Osteoblast (primary cell): ENCODE measurements at places on chromosomes 4 and X. TPM values are rescaled to one million over a fixed set of nuclear protein-coding genes. Genes with fewer than 3 reads are reported as not detected.

DNA sequence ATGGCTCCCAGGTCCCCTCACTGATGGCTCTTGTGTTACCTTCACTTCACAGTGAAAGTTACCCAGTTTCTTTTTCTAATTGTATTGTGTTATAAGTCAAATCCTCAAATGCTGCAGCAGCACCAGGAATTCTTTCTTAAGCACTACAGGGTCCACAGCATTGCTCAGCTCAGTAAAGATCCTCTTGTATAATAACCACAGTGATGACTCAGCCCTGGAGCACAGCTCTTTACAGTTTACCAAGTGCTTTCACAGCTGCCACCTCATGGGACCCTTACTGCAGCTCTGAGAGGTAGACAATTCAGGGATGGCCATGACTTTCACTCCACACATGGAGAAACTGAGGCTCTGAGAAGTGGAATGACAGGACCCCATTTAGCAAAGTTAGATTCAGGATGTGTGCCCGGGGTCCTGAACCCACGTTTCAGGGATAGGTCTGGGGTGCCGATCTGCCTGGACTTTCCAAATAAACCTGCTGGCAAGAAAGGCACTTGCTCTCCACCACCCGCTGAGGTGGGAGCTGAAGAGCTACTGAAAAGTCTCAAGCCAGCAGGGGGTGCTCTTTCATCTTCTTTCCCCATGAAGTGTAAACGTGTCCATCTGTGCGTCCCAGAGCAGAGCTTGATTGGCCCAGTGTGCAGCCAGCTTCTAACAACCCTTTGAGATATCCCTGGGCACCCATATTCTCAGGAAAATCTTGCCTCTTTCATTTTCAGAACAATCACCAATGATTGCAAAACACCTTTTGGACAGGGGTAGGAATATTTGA, 35.7 kb upstream of the GABRQ start:
- H3K4me1 ChIP-seq, result no peaks in the 10 kb centered on the region
- DNase-seq, result no peak
- H3K27me3 ChIP-seq, result no peaks in the 10 kb centered on the region
- no peak overlapping the region for H3K27ac ChIP-seq
- H3K4me3 ChIP-seq, result no peak overlapping the region

GRCh38 chr4:13527981-13528820, 16.1 kb downstream of the NKX3-2 start:
- peak; percentile 80 for DNase-seq
- H3K4me1 ChIP-seq, result no peaks in the 10 kb centered on the region
- peaks cover 55% of the 10 kb centered on the region for H3K27me3 ChIP-seq
- no peak overlapping the region for H3K27ac ChIP-seq

- H3K27me3 ChIP-seq, result no peaks in the 10 kb centered on the region
- peak; percentile 53 for DNase-seq
- no peak overlapping the region for H3K4me3 ChIP-seq
- H3K27ac ChIP-seq, result no peak overlapping the region
- peaks cover 16% of the 10 kb centered on the region for H3K4me1 ChIP-seq
- H3K36me3 ChIP-seq, result no peaks in the 10 kb centered on the region
Measured at GRCh38 chrX:154712781-154713740, 37.8 kb downstream of the GAB3 start.

DNA sequence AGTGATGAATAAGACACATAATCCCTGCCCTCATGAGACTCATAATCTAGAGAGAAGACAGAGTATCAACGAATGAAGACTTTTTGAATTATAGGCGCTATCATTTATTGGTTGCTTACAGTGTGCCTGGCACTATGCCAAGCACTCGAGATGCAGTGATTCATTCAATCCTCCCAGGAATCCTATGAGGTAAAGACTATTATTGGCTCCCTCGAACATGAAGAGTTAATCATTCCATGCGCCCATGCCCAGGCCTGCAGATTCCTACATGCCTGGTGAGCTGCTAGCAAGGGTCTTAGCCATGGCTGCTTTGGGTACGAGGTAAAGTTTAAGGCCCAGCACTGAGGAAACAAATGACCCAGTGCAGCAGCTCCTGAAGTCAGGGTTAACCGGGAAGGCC, 47.0 kb downstream of the TEX13B start:
- DNase-seq, result peak; percentile 76
- no peak overlapping the region for H3K4me3 ChIP-seq
- H3K4me1 ChIP-seq, result no peaks in the 10 kb centered on the region
- H3K27me3 ChIP-seq, result peaks cover 4% of the 10 kb centered on the region
- H3K27ac ChIP-seq, result no peak overlapping the region
- no peaks in the 10 kb centered on the region for H3K36me3 ChIP-seq

- H3K4me1 ChIP-seq, result peaks cover 2% of the 10 kb centered on the region
- DNase-seq, result no peak
- H3K27ac ChIP-seq, result no peak overlapping the region
- H3K27me3 ChIP-seq, result no peaks in the 10 kb centered on the region
Measured at GRCh38 chrX:21952624-21953023, 12.1 kb downstream of the SMS start.

GRCh38 chr4:48766131-48766792, 13.8 kb downstream of the FRYL start:
- H3K4me3 ChIP-seq, result no peak overlapping the region
- DNase-seq, result peak; percentile 53
- no peaks in the 10 kb centered on the region for H3K4me1 ChIP-seq
- no peaks in the 10 kb centered on the region for H3K27me3 ChIP-seq
- no peaks in the 10 kb centered on the region for H3K36me3 ChIP-seq

GRCh38 chr4:93501946-93502345, 326.6 kb upstream of the ATOH1 start:
- no peak overlapping the region for H3K27ac ChIP-seq
- DNase-seq, result no peak
- no peak overlapping the region for H3K4me3 ChIP-seq
- H3K36me3 ChIP-seq, result no peaks in the 10 kb centered on the region
- no peaks in the 10 kb centered on the region for H3K4me1 ChIP-seq

DNA sequence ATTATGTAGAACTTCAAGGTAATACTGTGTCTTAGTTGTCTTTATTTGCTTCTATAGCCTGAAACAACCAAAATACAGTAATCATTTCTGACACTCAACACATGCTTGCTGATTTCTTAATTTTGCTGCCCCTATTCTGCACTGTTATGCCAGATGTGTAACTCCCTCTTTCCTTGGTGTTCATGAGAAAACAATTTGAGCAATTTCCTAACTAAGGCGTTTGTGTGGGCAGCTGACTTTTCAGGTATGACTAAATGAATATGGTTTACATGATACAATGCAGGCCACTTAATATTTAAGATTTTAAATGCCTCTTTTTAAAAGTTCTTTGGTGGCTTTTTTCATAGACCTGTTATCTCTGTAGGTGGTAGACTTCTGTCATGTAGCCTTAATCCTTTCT, 46.1 kb upstream of the CENPE start:
- no peaks in the 10 kb centered on the region for H3K27me3 ChIP-seq
- no peaks in the 10 kb centered on the region for H3K4me1 ChIP-seq
- no peak for DNase-seq
- H3K36me3 ChIP-seq, result no peaks in the 10 kb centered on the region

Gene BEND2
- not detected in 2 replicates for total RNA-seq

GRCh38 chrX:10146346-10146745, 10.4 kb upstream of the CLCN4 start:
- no peak overlapping the region for H3K4me3 ChIP-seq
- H3K36me3 ChIP-seq, result peaks cover 4% of the 10 kb centered on the region
- no peaks in the 10 kb centered on the region for H3K4me1 ChIP-seq
- H3K27me3 ChIP-seq, result no peaks in the 10 kb centered on the region
- no peak overlapping the region for H3K27ac ChIP-seq

Gene BEX5
- total RNA-seq, result not detected in 2 replicates

Gene CCNA2
- total RNA-seq, result 8.0 and 8.7 TPM in 2 replicates

Gene AWAT2
- total RNA-seq, result not detected in 2 replicates

Gene FREM3
- not detected in 2 replicates for total RNA-seq

DNA sequence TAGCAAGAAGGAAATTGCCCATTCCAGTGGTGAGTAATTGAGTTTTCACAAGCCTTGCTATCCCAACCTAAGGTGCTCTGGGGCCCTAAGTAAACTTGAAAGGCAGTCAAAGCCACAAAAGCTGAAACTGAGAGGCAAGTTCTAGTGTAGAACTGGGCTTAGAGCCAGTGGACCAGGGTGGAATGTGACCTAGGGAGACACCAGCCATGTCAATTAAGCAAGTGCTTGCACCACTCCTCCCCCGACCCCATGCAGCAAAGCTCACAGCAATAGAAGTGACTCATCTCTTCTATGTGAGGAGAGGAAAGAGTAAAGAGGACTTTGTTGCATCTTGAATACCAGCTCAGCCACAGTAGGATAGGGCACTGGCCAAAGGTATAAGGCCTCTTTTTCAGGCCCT, 486.1 kb upstream of the POU3F4 start:
- H3K4me1 ChIP-seq, result no peaks in the 10 kb centered on the region
- DNase-seq, result no peak
- H3K4me3 ChIP-seq, result no peak overlapping the region

Gene STBD1
- total RNA-seq, result 3.6 and 6.5 TPM in 2 replicates

DNA sequence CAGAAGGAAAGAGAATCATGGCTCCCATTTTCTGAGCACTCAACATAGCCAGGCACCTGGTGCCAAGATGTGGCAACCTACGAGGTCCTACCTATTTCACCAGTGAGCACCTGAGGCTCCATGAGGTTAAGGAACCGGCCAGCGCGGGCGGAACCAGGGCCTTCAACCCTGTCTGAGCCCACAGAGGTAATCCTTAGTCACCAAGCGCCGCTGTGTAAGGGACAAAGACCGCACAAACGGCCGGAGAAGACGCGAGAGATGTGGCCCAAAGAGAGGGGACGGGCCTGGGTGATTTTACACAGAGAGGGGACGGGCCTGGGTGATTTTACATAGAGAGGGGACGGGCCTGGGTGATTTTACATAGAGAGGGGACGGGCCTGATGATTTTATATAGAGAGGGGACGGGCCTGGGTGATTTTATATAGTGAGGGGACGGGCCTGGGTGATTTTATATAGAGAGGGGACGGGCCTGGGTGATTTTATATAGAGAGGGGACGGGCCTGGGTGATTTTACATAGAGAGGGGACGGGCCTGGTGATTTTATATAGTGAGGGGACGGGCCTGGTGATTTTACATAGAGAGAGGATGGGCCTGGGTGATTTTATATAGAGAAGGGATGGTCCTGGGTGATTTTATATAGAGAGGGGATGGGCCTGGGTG, 114.2 kb downstream of the SMIM20 start:
- no peak overlapping the region for H3K4me3 ChIP-seq
- H3K4me1 ChIP-seq, result peaks cover 34% of the 10 kb centered on the region
- no peak for DNase-seq
- H3K36me3 ChIP-seq, result no peaks in the 10 kb centered on the region
- H3K27me3 ChIP-seq, result no peaks in the 10 kb centered on the region

DNA sequence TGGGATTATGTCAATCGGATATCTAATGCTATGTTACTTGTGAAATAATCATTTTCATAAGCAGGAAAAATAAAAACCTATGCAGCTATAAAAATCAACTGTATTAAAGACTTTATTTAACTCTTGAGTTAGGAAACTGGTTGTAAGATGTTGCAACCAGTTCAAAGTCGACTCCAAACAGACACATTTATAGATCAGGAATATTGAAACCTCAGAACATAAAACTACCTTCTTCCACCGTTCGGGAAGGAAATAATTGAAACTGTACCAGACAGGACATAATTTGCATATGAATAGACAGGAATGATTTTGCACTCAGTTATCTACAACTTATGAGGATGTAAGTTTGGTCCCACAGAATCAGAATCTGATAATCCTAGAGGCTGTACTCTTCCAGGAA, 181.8 kb upstream of the STS start:
- no peaks in the 10 kb centered on the region for H3K4me1 ChIP-seq
- no peak for DNase-seq
- no peak overlapping the region for H3K27ac ChIP-seq
- no peaks in the 10 kb centered on the region for H3K36me3 ChIP-seq
- H3K27me3 ChIP-seq, result no peaks in the 10 kb centered on the region

Gene TRIM75
- total RNA-seq, result not detected in 2 replicates

DNA sequence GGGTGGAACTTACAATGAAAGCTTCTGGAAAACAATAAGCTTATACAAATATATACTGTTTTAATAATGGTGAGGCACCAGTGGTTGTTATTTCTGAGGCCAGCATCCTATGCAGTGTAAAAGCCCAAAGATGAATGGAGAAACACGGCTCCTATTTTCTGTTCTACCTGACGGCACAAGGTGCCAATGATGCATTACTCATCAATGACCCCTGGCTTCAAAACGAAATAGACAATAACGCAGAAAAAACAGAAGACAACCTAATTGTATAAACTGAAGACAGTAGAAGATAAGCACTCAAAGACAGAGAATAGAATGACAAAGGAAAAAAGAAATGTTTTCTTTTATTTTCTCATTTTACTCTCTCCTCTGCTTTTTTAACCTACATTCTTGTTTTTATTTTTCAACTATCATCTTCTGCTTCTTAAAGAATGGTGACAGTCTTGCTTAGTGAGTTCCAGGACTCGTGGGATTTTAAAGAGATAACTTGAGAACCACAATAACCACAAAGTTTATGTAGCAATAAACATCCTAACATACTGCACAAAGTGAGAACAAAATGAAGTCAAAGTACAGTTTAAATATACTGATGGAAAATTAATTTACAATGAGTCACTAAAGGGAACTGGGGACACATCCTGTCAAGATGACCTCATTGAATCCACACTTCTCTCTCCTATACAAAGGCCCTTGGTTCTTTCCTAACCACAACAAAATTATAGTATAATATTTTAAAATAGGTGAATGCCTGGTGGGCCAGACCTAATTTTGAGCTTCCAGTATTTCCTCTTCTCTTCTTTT, 169.8 kb downstream of the BTC start:
- H3K4me3 ChIP-seq, result no peak overlapping the region
- no peak overlapping the region for H3K27ac ChIP-seq
- no peak for DNase-seq
- H3K27me3 ChIP-seq, result peaks cover 72% of the 10 kb centered on the region
- H3K4me1 ChIP-seq, result peaks cover 19% of the 10 kb centered on the region

- H3K27ac ChIP-seq, result peak overlapping the region; percentile 45
- no peak for DNase-seq
- H3K27me3 ChIP-seq, result no peaks in the 10 kb centered on the region
- H3K36me3 ChIP-seq, result no peaks in the 10 kb centered on the region
- peaks cover 19% of the 10 kb centered on the region for H3K4me1 ChIP-seq
Measured at GRCh38 chr4:168536448-168536847, 39.6 kb downstream of the PALLD start.

GRCh38 chrX:129984111-129984958, 1.9 kb downstream of the BCORL1 start:
- H3K27me3 ChIP-seq, result no peaks in the 10 kb centered on the region
- no peaks in the 10 kb centered on the region for H3K36me3 ChIP-seq
- H3K4me3 ChIP-seq, result peak overlapping the region; percentile 68
- H3K4me1 ChIP-seq, result no peaks in the 10 kb centered on the region
- no peak overlapping the region for H3K27ac ChIP-seq
- DNase-seq, result peak; percentile 89

- H3K4me1 ChIP-seq, result no peaks in the 10 kb centered on the region
- no peak overlapping the region for H3K4me3 ChIP-seq
- H3K27ac ChIP-seq, result no peak overlapping the region
- H3K36me3 ChIP-seq, result no peaks in the 10 kb centered on the region
- no peak for DNase-seq
Measured at GRCh38 chr4:123606336-123606735, 209.7 kb downstream of the SPRY1 start.

Gene NAA11
- total RNA-seq, result not detected in 2 replicates

Gene ZCCHC18
- 0.29 and 1.1 TPM in 2 replicates for total RNA-seq

- H3K27ac ChIP-seq, result peak overlapping the region; percentile 92
- H3K27me3 ChIP-seq, result no peaks in the 10 kb centered on the region
- H3K4me1 ChIP-seq, result peaks cover 20% of the 10 kb centered on the region
- H3K36me3 ChIP-seq, result no peaks in the 10 kb centered on the region
- DNase-seq, result peak; percentile 99
Measured at GRCh38 chr4:152972821-152973628, 36.9 kb downstream of the FHDC1 start.

GRCh38 chrX:10098270-10098713, 58.5 kb upstream of the CLCN4 start:
- H3K36me3 ChIP-seq, result peaks cover 25% of the 10 kb centered on the region
- H3K27ac ChIP-seq, result no peak overlapping the region
- DNase-seq, result no peak
- H3K27me3 ChIP-seq, result no peaks in the 10 kb centered on the region
- H3K4me1 ChIP-seq, result peaks cover 4% of the 10 kb centered on the region
- H3K4me3 ChIP-seq, result peak overlapping the region; percentile 13
